ENCODE measurements at places on chromosomes 2 and 18.

GRCh38 chr2:229601936-229602335, 112.4 kb downstream of the DNER start:
- DNase-seq = peak; percentile 42

- DNase-seq = no peak
Observed at GRCh38 chr18:9356976-9357375, 22.4 kb downstream of the TWSG1 start.

DNA sequence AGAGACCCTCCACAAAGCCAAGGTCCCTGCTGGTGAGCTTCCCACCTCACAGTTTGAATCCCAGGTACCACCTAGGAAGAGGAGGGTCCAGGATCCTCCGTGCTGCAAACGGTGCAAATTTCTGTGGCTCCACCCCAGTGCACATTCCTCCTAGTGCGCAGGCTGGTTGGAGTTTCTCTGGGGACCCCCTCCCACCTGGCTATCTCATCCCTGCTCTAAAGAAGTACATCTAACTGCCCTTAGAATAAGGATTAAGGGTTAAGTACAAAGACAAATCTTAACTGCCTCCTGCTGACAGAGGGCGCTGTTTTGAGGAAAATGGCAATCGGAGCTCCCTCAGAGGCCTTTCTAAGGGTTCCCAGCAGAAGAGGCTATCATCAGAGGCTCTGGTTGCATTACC, 109.6 kb upstream of the FSIP2 start:
- no peak for DNase-seq

DNA sequence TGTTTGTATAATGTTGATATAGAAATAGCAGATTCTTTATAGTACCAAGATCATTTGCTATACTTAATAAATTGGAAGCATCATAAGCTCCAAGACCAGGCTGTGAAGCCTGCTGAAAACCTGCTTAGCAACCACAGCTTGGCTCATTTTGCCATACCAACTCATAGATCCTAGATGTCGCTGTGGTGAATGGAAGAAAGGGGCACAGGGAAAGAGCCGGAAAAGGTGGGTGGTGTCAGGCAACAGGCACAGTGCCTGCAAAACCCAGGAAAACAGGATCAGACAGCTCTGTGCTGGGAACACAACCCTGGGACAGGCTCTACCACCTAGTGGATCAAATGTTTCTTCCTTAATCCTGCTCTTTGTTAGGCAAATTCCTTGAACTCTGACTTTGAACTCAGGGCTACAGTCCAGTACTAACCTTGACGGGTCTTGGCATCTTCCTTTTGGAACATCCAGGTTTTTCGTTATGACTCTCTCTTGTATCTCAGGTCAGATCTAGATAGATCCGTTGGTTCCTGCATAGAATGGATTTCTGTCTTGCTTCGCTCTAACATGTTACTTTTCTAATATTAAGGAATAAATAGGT, 31.6 kb downstream of the TWSG1 start:
- peak; percentile 52 for DNase-seq

GRCh38 chr2:240130393-240131195, 5.5 kb downstream of the COPS9 start:
- DNase-seq = no peak

DNA sequence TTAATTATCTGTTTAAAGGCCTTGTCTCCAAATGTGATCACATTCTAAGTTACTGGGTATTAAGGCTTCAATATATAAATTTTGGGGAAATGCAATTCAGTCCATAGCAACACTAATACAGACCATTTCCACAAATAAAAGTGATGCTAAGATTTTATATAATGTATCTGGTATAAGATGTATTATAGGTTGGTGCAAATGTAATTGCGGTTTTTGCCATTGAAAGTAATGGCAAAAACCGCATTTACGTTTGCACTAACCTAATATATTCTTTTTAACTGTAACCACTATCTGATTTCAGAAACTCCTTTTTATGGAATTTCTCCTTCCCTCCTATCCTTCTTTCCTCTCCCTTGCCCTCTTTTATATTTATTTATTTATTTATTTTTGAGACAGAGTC, 1020.6 kb downstream of the BCL11A start:
- no peak for DNase-seq

Measured in astrocyte of the spinal cord (primary cell).